ENCODE measurements at places on chromosomes 7 and 10.

DNA sequence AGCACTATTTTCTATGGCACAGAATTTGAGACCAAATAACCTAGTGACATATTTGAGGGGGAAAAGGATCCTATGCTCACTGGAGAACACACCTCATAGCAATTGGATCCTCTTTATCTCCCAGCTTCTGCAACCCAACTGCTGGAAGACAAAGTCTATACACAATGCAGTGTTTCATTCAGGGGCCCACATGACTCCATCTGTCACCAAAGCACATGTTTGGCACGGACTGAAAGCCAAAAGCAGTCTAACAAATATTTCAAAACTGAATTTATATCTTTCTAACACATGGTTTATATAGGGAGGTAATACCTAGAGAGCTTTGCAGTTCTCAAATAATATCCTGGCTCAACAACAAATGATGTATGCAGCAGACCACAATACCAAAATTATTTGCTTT lies 39.2 kb downstream of the ADAM12 start:
- DNase-seq = no peak

GRCh38 chr7:133512560-133512959 lies 259.7 kb downstream of the EXOC4 start:
- DNase-seq = no peak

- no peak for DNase-seq
These were observed 31.0 kb downstream of the GPR141 start for GRCh38 chr7:37714606-37715005.

DNA sequence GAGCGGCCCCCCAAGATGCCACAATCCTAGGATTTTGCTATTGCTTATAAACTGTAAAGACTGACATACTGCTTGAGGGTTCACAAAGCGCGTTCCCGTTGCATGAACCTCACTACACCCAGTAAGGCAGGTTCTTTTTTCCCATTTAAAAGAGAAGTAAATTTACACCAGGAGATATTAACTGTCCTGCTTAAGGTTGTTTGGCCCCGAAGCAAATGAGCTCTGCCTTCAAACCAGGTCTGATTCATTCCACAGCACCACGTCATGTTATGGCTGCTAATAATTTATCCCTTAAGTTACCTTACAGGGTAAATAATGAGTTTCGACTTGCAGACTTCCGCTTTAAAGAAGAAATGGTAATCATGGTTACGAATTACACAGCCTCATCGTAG lies 559 bp upstream of the FKBP14 start:
- no peak for DNase-seq

DNA sequence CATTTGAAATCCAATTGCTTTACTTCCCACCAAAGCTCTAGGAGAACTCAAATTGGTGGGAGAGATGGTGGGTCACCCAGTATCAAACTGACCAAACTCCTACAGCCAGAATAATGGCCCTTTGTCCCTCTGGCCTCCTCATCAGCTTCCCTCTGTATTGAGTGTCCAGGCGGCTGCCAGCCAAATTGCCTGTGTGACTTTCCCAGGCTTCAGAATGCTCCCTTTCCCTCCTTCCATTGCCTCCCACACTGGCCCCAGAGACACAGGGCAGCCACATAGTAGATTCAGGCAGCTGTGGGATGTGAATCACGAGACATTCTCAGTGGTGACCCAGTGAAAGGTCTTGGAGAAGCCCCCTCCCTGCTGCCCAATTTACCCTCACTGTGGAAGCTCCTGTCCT lies 12.7 kb upstream of the VDAC2 start:
- DNase-seq = no peak

GRCh38 chr7:88185650-88186049 lies 34.2 kb downstream of the SRI start:
- DNase-seq = no peak

DNA sequence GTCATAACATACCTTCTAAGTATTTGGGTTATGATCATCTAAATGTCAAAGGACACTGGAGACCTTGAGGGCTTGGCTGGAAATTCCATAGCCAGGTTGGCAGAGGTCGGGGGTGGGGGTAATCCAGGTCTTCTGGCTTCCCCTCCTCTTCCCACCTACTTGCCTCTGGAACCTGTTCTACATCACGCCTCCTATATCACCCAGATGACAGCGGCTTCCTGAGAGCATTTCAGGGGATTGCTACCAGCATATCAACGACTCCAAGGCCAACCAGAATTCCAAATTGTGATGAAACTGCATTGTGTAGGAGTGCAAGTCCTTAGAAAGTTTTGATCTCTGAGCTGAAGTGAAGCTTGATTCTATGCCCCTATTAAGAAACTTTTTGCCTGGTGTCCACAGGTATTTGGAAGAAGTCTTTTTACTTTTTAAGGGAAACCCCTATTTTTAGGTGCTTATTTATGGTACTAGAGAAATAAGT lies 95.7 kb downstream of the SH2D4B start:
- no peak for DNase-seq

DNA sequence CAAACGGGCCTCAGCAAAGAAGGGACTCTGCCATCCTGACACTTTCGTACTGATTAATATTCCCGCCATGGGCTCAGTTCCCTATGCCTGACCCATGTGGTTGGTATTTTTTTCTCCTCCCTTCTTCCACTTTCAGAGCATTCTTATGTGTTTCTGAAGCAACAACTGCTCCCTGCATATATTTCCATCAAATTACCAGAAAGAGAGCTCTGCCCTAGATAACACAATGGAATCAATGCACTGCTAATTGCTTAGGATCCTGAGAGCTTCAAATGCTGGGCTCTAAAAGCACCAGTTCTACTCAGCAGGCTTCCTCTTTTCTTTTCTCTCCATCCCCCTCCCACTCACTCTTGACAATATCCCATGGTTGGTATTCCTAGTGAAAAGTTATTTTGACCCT lies 5.3 kb downstream of the TECTB start:
- DNase-seq = no peak

GRCh38 chr10:80160361-80161320 lies 28.1 kb downstream of the PLAC9 start:
- no peak for DNase-seq

DNA sequence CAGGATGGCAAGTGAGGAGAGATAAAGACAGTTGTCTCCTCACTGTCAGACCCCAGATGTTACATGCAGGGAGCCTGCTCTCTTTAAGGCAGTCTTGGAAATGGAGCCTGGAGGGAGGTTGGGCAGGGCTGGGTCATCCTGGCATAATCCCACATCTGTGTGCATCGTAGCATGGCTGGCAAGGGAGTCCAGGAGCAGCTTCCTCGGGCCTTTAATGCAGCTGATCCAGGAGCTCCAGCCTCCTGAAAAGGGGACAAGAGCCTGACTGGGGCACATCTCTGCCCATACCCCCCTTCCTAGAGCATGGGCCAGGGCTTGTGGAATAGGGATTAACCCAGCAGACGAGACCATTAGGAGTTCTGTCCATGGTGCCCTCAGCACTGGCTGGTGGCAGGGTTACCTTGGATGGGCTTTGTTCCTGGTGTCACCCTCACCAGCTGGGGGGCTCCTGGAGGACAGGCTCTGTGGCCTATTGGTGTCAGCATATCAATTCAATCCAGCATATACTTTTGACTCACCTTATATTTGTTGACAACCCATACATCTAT lies 34.9 kb downstream of the TBATA start:
- DNase-seq = no peak

DNA sequence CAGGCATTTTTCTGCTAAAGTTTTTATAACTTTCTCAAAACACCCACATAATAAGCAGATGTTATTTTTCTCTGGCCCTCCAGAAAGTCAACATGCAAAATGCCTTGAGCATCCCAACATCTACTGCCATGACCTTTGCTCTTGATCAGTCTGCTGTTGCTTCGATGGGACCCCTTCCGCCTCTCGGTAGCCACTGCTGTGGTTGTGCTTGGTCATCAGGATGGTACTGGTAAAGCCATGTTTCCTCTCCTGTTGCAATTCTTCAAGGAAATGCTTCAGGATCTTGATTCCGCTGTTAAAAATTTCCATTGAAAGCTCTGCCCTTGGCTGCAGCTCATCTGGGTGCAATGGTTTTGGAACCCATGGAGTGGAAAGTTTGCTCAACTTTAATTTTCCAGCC lies 533.0 kb downstream of the DNAJB6 start:
- DNase-seq = no peak

DNA sequence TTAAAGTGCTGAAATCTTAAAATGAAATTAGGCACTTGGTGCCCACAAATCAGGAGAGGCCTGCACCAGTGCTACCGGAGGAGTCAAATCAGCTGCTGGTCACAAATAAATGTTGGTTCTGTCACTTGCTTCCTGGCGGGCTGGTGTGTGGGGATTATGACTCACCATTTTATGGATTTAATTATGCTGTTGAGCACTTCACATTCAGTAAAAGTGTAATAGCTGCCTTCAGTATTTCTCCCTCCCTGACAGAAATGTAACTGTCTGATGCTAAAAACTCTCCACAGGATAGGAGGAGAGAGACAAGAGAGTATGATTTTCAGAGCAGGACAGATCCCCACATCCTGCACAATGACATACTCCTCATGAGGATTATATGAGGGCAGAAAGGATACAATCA lies 186.0 kb downstream of the JAZF1 start:
- no peak for DNase-seq

- DNase-seq = no peak
These were observed 203.1 kb upstream of the PTN start for GRCh38 chr7:137546671-137547070.

DNA sequence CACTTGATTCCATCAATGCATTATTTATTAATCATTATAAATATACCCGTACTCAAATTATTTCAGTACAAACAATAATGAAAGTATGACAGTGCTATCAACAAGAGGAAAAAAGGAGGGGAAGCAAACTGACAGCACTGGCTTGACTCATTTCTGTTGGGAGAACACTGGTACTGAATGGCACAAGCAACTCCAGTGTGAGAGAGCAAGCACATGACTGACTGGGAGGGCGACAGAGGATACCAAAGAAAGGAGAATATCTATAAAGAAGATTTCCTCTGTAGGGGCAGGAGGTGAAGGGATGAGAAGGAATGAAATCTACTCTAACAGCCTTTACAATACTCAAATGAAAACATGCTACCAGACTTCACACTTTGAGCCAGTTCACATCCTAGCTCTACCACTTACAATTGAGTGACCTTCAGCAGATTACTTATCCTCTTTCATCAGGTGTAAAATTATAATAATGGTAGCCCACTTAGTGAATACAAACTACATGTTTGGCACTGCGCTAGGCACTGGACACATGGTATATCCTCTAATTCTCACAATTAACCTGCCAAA lies 1.5 kb downstream of the USP54 start:
- DNase-seq = no peak

- DNase-seq = no peak
These were observed 594.2 kb upstream of the NRG3 start for GRCh38 chr10:81280497-81281479.

GRCh38 chr10:127470911-127471310 lies 78.2 kb upstream of the NPS start:
- DNase-seq = no peak

GRCh38 chr10:132504501-132505272 lies 32.9 kb upstream of the INPP5A start:
- DNase-seq = no peak

DNA sequence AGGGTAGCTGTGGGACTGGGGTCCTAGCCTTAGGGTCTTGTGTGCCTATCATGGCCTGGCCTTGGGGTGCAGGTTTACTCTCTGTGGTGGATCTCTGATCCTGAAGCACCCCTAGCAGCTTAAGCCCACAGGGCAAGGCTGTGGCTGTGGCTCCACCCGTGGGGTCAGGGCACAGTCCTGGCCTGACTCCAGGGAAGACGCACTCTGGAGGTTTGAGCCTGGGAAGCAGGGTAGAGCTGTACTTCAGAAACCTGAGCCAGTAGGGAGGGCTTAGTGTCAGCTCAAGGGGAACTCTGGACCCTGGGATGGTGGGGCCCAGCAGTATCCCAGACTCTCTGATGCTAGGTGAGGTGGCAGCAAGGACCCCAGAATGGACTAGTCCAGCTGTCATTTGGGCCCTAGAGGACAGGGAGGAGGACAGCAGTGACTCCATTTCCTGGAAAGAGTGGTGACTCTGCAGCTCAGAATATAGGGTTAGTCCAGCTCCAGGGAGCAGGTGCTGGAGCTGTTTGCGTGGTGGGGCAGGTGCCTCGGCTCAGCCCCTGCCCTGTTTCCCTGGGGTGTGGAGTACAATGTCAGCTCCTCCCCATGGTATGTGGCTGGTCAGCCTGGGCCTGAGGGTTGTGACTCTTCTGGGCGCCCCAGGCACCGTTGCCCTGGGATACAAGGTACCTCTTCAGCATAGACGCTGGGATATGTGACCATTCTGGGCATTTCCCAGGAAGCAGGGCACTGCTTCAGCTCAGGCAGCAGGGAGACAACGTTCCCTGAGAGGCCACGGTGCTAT lies 15.8 kb downstream of the GTPBP4 start:
- DNase-seq = no peak

DNA sequence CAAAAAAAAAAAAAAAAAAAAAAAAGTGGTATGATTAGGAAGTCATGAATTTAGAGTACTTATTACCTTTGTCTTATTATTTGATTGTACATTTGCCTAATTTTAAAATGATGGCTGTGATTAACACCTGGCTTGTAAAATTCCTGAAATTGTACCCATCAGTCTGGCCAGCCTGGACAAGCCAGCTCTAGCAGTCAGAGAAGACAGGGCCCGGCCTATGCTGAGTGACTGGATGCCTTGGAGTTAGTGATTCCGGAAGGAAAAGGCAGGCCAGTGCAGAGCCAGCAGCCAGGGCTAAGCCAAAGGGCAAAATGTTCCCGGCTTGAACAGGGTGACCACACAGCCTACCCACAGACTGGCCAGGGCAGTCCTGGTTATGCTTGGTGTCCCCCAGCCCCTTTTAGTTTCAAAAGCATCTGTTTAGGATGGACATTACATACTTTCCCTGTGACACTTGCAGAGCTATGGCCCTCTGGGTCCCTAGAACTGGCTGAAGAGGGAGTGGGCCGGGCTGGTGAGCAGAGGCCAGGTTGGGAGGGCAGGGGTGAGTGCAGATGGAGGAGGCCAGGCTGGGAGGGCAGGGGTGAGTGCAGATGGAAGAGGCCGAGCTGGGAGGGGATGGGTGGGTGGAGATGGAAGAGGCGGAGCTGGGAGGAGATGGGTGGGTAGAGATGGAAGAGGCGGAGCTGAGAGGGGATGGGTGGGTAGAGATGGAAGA lies 61.7 kb downstream of the PROSER2 start:
- no peak for DNase-seq

DNA sequence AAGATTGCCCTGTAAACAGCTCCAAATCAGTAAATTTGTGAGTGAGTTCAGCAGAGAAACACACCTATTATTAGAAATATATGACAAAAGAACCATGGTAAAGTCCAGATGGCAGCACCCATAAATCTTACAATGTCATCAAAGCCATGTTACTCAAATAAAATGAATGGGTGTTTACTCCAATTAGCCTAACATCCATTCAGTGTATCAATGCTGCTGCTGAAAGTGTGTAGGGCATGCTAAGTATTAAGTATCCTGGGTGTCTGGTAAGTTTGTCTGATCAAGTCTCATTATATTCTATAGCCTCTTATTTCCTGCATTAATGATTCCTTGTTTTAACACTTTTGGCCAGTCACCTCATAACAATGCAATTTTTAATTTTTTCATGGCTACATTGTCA lies 185.5 kb upstream of the STEAP4 start:
- DNase-seq = no peak

- DNase-seq = no peak
These were observed 213.1 kb downstream of the ELFN1 start for GRCh38 chr7:1883031-1883761.

- DNase-seq = no peak
These were observed 90.5 kb upstream of the PDGFA start for GRCh38 chr7:610141-610530.

GRCh38 chr10:18109341-18109870 lies 30.8 kb upstream of the CACNB2 start:
- no peak for DNase-seq

Measured in stimulated activated CD4-positive, alpha-beta T cell treated with anti-CD3 and anti-CD28 coated beads, Interleukin-2, amount 100 ng/mL, for 24 hours (primary cell).